ENCODE measurements at places on chromosomes 1 and 21. TPM values are rescaled to one million over a fixed set of nuclear protein-coding genes. Genes with fewer than 3 reads are reported as not detected.

Gene A3GALT2
- total RNA-seq: not detected

Gene KRTAP6-2
- not detected for total RNA-seq

Gene PRDM16
- total RNA-seq: 0.82 TPM

Gene NFASC
- total RNA-seq: 0.68 TPM

Gene PKNOX1
- total RNA-seq: 9.2 TPM

Gene FCRL5
- total RNA-seq: under 0.01 TPM

Gene NTNG1
- 0.98 TPM for total RNA-seq

Gene AK2
- 231 TPM for total RNA-seq

Gene AGO4
- 18.7 TPM for total RNA-seq

Gene FCGR1A
- not detected for total RNA-seq

Gene LYSMD1
- total RNA-seq: 15.0 TPM

Gene ETNK2
- total RNA-seq: 12.4 TPM

Gene OR2L5
- 0.22 TPM for total RNA-seq

Gene GPR153
- total RNA-seq: 8.2 TPM

Gene TMOD4
- total RNA-seq: not detected

Gene CD247
- total RNA-seq: 2.8 TPM
